Thyroid gland (tissue), 4 donors: ENCODE measurements at places on chromosomes 1 and 21. TPM values are rescaled to one million over a fixed set of nuclear protein-coding genes. Genes with fewer than 3 reads are reported as not detected.

Gene ACOT11
- total RNA-seq: 59.2 TPM

Gene PADI6
- not detected for total RNA-seq

Gene CELSR2
- total RNA-seq: 41.3 TPM

Gene ANGPTL1
- 57.0 TPM for total RNA-seq

Gene TAL1
- total RNA-seq: 13.8 TPM

Gene SSU72
- 204 TPM for total RNA-seq
